ENCODE measurements at places on chromosomes 11 and 22.

DNA sequence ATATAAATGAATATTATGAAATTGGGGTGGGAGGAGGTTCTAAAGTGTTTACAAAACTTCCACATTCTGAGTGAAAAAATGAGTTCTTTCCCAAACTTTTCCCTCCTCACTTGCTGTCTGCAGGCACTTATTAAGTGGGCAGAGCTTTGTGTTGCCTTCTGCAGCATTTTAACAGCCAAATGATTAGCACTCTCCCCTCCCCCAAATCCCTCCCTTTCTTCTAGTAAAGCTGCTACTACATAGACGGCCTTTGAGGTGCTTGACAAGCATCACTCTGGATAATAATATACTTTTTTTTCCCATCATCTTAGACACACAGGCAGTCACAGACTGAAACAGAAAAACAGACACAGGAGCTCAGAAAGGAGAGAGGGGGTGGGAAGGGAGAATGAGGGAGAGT is 493.5 kb downstream of the DLG2 start:
- DNase-seq, result peak; percentile 5

GRCh38 chr11:67600324-67601029 is 6.3 kb upstream of the NDUFV1 start:
- DNase-seq, result no peak

- DNase-seq, result no peak
Measured at GRCh38 chr11:9901943-9902342, 238.1 kb downstream of the SWAP70 start.

DNA sequence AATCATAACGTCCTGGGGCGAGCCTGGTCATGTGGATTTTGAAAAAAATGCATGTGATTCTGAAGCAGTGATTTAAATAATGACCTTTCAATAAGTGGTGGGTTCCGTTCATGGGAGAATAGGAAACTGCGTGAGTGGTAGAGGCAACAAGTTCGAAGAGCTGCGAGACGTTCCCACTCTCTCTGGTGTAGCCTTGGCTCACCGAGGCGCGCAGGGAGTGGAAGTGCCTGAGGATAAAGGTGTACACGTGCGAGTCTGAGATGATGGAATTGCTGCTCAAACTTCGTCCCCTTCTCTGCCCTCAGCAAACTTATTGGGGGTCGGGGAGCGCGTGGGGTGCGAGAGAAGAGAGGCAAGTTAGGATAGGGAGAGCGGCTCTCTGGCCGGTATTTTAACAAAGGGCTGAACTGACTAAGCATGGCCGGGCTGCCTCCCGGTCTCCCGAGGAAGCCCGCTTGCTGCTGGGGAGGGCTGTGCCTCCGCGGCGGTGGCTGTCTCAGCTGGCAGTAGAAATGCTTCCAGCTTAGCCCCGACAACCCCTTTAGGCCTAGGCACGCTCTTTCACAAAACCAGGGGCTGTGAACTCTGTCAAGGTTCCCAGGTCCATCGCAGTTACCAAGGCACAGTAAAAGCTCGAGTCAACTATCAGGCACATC is 875 bp upstream of the STT3A start:
- peak; percentile 18 for DNase-seq

- DNase-seq, result no peak
Measured at GRCh38 chr11:95299078-95299679, 68.2 kb upstream of the SESN3 start.

DNA sequence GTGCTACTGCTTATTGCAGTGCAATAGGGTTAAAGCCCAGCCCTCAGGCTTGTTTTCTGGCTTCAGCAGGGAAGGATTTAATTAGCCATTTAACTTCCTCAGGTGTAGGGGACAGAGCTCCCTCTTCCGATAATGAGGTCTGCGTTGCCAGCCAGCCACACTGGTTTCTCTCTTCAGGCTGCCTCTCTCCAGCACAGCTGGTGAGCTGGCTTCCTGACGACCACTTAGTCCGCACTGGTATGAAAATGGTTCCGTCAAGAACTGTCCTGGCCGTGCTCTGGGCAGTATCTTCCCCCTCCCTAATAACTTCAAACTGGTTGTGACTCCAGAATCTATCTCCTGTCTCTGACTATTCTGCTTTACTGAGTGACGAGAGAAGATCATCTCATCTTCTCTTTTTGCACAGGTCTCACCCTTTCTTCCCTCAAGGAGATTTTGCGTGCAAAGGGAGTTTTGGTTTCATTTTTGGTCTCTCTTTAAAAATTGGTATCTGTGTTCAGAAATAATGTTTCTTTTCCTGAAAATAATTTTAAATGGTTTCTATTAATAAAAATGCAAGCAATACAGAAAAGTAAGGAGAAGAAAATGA is 49.2 kb downstream of the CNTN5 start:
- no peak for DNase-seq

- DNase-seq, result no peak
Measured at GRCh38 chr11:117902001-117902845, 25.8 kb upstream of the FXYD6 start.

GRCh38 chr11:96576383-96576782 is 186.6 kb downstream of the JRKL start:
- DNase-seq, result no peak

- no peak for DNase-seq
Measured at GRCh38 chr22:24416095-24416494, 11.3 kb upstream of the ADORA2A start.

DNA sequence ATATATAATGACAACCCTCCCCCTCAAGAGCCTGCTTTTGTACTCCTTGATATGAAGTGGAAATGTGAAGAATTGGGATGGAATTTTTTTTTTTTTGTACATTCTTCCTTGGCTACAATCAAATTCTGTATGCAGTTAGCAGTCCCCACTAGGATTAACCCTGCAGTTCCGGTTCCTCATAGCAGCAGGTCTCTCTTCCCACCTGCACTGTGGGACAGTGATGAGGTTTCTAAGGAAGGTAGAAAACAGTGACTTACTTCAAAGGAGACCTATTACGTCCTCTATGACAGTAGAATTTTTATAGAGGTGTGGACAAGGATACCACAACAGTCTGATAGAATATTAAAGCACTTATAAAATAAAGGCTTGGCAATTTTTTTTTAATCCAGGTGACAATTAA is 46.3 kb upstream of the ALKBH3 start:
- DNase-seq, result no peak

DNA sequence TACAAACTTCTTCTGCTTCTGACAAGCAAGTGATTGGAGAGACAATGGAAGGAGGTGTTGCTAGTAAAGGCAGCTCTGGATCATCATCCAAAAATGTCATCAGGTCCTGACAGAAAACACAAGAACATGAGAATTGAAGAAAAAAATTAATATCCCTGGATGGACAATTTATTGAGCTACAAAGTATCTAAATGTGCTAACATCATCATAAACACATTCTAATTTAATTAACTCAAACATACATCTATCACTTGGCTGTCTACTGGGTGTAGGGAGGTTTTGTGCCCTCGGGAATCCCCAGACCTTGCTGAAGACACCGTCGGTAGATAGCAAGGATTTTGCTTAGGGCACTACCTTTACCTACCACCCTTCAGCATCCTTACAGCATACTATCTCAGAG is 72.6 kb downstream of the ENTHD1 start:
- DNase-seq, result no peak

GRCh38 chr11:129418039-129418438 is 42.4 kb downstream of the BARX2 start:
- no peak for DNase-seq

DNA sequence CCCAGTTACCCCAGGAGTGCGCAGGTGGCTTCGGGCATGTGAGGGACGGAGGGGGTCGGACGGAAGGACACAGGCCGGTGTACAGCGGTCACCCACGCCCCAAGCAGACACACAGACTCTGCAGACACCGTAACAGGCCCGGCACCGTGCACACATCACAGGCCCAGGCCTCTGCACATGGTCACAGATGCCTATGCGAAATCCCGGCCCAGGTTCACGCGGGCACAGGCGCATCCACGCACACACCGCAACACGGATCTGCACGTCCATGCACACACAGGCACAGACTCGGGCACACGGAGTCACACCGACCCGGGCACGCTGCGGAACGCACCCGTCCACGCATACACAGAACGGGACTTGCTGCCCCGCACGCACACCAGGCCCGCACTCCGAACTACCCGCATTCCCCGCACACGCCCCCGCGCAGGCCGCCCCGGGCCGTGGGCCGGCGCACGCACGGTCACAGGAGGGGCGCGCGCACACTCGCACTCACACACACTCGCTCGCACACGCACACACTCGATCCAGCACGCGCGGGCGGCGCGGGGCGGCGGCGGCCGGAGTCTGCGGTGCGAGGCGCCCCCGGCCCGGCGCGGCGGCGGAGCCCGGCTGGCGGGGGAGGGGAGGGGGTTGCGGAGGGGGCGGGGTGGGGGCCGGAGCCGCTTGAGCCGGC is at the start of gene MGAT3:
Gene MGAT3, plus strand, starts transcription at position 491 of the 676 bp plus-strand sequence. CDS start 30,336 bp downstream, outside the sequence.
- DNase-seq, result no peak

- DNase-seq, result no peak
Measured at GRCh38 chr22:17576470-17576869, 13.2 kb downstream of the SLC25A18 start.

DNA sequence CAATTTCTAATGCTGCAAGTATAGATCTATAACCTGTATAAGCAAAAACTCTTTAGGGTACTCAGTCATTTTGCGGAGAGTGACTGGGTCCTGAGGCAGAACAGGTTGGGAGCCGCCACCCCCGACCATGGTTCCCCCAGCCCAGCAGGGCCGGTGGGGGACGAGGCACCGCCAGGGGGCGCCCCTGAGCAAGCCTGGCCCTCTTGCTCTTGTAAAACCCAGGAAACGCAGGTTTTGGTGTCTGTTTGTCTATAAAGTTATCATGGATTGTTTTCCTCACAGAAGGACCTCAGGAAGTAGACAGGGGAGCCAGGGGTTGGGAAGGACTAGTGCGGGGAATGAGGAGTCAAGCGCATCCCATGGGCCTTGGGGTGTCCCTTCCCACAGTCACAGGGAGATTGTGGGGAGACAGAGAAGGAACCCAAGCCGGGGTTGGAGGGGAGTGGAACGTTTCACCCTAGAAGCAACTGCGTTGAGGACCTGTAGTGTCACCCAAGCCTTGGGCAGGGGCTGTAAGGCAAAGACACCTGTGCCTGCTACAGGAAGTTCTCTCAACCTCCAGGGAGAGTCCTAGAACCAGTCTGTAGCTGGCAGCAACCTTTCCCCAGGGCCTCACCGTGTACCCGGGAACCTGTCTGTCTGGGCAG is 26.4 kb downstream of the KCTD17 start:
- peak; percentile 25 for DNase-seq

DNA sequence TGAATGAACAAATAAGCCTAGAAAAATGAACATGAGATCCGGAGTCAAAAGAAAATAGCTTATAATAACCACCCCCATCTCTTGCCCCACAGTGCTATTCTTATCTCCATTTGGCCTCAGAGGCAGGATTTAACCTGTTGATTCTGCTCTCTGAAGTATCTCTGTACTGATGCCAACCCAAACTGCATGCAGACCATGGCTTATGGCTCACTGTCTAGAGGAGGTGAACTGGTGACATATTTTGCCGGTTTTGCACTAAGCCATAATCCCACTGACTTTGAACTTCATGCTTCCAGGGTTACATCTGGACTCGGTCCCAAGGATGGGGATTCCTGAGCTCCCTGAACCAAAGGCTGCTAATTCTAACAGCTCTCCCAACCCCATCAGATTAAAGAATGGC is 397.1 kb downstream of the TENM4 start:
- DNase-seq, result no peak

DNA sequence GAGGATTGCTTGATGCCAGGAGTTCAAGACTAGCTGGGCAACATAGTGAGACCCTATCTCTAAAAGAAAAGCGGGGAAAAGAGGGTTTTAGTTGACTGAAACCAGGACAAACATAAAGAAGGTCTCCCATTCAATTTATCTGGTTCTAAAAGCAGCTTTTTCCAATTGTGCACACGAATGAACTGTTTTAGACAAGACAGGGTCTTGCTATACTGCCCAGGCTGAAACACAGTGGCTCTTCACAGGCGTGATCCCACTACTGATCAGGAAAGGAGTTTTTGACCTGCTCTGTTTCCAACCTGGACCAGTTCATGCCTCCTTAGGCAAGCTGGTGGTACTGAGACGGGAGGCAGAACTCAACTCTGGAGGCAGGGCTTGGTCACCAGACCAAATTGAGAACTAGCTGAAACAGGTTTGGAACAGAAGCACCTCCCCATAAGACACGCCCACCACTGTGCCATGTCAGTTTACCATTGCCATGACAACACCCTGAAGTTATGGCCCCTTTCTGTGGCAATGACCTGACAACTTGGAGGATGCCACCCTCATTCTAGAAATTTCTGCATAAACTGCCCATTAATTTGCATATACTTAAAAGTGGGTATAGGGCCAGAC is 2.8 kb upstream of the NUCB2 start:
- no peak for DNase-seq

DNA sequence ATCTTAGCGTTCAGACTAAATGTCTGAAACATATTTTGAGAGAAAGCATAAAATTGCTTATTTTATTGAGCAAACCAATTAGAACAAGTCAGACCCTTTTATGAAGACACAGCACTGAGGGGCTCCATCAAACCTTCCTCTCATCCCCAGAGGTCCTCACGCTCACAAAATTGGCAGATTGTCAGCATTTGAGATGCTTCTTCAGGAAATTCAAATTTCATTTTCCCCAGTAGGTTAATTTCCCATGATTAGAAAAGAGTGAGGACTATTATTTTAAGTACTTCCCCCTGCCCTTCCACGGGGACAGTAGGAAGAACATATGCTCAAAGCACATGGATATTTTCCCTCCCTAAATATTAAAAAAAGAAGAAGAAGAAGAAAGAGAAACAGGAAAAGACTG is 851.8 kb downstream of the BRD1 start:
- DNase-seq, result no peak

GRCh38 chr22:30423301-30423958 is 2.1 kb upstream of the MTFP1 start:
- no peak for DNase-seq

GRCh38 chr22:40610329-40610850 is 26.1 kb downstream of the MRTFA start:
- no peak for DNase-seq

DNA sequence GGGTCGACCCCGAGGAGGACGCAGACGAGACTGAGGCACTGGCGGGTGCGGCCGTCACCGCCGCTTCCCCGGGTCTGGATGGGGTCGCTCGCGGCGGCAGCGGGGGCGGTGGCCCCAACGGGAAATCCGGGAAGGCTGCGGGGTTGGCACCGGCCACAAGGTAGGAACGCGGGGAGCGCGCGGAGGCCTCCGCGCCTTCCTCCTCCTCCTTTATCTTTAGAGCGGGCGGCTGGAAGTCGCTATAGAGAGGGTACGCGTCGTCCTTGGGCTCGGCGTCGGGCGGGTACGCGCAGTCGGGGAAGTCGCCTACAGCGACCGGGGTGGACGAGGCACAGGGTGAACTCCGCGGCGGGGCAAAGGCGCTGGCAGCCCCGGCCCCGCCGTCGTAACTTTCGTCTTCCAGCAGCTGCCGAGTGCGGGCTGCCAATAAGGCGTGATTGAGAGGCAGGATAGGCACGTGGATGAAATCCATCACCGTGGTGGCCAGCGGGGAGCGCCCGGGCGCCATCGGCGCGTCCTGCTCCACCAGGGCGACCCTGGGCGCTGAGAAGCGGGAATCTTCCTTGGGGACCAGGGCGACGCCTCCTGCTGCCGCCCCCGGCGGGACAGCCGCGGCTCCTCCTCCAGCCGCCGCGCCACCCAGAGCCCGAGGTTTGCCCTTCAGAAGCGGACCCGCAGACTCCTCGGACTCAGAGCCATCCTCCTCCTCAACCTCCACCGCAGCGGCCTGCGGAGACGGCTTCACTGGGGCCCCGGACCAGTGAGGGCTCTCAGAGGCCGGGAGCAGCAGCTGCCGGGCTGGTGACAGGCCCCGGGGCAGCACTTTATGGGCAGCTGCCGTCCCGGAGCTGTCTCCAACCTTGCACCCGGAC is 1.7 kb downstream of the PGR start:
- DNase-seq, result peak; percentile 11

Data from NT2/D1 (cell line).